ENCODE measurements at places on chromosomes 6 and 20.

DNA sequence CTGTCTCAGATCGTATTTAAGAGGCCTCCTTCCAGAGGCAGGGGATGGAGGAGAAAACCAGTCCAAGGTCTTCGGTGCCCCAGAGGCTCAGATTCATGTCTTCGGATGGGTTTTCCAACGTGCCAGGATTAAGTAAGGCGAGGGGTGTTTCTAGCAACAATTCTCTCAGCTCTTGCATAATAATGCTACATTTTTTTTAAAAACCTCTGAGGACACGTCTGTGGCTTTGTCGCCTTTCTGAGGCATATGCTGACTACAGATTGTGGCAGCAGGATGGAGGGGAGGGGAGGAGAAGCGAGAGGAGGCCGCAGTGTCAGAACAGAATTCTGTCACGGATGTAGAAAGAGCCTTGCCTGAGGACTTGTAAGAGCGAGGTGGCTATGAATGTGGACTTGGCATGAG is 17.7 kb upstream of the CCDC167 start:
- peak; percentile 81 for DNase-seq

DNA sequence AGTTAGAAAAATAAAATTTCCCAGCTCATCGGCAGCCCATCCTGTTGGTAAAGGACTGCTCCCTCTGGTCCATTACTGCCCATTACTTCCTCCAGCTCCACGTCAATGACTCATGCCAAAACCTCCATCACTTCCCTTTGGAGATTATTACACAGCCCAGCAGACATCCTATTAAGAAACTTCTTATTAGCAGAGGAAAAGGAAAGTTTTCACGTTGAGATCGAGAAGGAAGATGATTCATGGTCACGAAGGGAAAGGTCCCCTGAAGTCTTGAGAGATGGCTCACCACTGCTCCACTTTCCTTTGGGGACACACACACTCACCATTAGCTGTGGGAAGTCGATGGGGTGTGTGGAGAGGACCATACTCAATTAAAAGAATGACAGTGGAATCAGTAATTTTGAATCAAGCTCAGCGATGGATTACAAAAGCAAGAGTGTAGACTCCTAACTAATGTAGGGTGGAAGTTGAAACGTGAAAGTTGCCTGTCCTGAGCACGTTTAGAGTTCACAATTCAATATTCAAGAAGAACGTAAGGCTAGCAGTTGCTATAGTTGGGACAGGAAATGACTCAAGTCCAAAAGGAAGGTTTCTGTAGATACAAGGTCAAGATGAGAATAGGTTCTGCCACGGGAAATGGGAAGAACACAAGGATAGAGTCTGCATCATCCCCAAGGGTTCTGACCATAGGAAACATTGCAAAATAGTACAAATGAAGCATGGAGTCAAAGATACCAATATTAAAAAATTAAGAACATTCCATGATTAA is 21.6 kb downstream of the SASH1 start:
- DNase-seq = no peak

- DNase-seq = no peak
These were observed 234.7 kb upstream of the ADGRB3 start for GRCh38 chr6:68400396-68400795.

DNA sequence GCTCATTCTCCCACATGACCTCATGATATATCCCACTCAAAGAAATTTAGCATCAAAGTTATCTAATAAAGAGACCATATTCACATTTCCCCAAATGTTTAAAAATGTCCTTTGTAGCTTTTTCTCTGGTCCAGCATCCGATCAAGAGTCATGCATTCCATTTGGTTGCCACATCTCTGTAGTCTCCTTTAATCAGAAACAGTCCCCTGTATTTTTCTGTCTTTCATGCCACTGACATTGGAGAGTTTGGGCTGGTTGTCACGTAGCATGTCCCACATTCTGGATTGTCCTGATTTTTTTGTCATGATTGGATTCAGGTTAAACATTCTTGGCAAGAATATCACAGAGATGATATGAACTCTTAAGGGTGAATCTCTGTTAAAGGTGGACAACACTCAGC is 55.7 kb downstream of the SNX5 start:
- DNase-seq = no peak

DNA sequence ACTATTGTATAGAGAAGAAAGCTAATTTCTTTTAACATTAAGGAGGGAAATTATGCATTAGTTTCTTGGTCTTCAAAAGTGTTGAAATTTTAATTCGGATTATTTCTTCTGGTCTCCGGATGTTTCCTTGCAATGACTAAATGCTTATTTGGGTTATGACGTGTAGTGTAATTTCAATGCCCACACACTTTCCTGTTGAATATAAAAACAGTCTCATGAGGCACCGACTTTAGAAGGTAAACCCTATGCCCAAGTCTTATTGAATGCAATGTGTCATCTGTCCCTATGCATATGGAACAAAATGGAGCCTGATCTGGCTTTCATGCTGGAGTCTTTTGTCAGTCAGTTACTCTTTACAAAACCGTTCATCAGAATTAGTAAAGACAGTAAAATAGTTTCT is 17.7 kb downstream of the GJA1 start:
- DNase-seq = no peak

GRCh38 chr20:34070859-34071258 is 41.2 kb downstream of the EIF2S2 start:
- DNase-seq = no peak

- no peak for DNase-seq
These were observed 40.6 kb upstream of the TULP1 start for GRCh38 chr6:35553315-35553714.

- DNase-seq = peak; percentile 60
These were observed 12.3 kb downstream of the HMGN4 start for GRCh38 chr6:26550250-26550993.

Data from activated naive CD4-positive, alpha-beta T cell treated with Interleukin-2 at 50 U/mL for 16 hours (primary cell).